ENCODE measurements at places on chromosomes 13 and 19.

- no peak for DNase-seq
Observed at GRCh38 chr19:6778386-6778785, 5.9 kb downstream of the VAV1 start.

GRCh38 chr19:51547397-51548212, 16.1 kb upstream of the SIGLEC6 start:
- DNase-seq: no peak

DNA sequence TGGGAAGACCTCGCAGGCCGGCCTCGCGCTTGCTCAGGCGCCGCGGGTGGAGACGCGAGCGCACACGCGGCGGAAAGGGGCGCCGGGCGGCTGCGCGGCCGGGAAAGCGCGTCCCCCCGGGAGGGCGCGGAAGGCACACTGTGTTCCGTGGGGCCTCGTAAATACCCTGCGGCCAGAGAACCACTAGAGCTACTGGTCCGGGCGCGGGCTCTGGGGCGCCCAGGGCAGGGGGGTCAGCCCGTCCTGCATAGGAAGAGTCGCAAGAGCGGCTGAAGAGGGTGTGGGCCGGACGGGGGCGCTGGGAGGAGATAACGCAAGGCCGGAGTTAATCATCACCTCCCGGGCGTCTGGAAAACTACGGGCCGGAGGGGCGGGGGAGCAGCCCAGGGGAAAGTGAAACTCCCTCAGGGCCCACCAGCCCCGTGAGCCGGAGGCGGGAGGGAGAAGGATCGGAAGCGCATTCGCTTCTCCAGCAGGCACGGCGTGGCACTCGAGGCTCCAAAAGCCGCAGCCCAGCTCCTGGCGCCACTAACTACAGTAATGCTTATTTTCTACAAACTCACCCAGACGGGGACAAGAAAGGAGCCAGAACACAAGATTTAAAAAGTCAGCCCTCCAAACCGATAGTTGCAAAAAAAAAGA, 1.1 kb upstream of the WBP4 start:
- peak; percentile 91 for DNase-seq

DNA sequence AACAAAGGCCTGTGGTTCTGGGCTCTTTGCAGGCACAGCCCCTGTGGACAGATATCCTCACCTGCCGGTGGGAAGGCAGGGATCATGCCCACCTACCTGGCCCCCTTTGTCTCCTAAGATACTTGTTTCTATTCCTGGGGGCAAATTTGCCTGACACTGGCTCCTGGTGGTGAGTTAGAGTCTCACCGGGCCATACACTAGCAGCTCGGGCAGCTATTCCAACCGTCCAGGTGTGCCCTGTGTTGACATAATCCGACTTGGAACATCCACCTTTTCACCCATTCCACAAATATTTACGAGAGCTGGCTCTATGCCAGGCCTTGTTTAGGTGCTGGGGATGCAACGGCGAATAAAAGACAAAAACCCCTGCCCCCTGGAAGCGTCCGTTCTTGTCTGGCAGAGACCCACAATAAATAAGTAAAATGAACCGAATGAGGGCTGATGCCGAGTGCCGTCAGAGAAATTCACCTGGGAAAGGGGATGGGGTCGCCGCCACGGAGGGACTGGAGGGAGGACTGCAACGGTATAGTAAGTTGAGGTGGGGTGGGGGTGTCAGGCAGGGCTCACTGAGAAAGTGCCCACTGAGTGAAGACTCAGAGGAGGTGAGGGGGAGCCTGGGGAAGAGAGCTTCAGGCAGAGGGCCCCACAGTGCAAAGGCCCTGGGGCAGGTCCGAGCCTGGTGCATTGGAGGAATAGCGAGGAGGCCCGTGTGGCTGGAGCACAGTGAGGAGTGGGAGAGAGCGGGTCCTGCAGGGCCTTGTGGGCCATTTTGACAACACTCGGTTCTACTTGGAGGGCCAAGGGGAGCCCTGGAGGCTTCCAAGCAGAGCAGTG, 43.2 kb upstream of the RANBP3 start:
- DNase-seq: no peak

DNA sequence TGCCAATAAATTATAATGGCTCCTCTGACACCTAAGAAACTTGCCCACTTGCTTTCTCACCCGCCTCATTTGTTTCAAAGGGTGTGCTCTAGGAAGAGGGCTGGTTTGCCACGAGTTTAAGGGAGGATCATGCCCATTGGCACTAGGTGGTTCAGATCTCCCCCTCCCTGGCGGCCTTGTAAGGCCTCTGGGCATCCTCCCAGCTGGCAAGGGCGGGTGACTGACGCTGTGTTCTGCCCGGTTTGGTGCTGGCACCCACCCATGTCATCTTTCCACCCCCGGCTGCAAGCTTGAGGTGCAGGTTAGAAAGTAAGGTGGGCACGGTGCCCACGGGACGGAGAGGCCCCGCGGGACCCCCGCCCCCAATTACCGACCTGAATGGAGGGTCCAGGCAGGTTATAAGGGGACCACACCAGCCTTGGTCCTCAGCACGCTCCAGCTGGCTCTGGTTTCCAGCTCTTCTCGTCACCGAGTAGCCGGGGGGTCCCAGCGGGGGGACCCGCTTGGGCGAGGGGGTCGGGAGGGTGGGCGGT, 90.4 kb downstream of the PTPRS start:
- DNase-seq: no peak

DNA sequence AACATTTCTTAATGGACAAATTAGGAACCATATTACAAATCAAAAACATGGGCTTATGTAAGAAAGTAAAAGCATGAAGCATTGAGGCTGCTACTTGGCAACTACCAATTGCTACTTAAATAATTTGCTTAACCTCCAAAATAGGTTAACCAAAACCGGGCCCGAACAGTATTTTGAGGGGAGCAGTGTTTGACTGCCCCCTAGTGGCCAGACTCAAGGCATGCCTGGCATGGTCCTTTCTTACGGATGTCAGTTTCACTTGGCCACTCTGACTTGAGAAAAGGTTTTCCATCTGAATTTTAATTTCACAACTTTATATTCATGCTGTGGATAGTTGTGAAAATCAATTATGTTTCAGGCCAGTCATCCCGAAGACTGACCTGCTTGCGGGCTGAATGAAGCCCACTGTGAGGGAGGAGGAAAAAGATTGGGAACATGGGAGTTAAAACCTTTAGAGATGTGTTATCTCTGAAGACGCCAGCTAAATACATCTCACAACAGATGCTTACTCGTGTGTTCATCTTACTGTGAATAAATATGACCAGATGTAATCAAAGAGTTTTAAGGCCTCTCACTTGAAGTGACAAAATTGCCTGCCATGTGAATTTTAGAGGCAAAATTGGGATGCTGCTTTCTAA, 2.9 kb downstream of the RXFP2 start:
- peak; percentile 83 for DNase-seq

- DNase-seq: no peak
Observed at GRCh38 chr13:22024381-22024994, 353.6 kb downstream of the FGF9 start.

GRCh38 chr19:38421856-38422255, 4.2 kb downstream of the RASGRP4 start:
- no peak for DNase-seq

DNA sequence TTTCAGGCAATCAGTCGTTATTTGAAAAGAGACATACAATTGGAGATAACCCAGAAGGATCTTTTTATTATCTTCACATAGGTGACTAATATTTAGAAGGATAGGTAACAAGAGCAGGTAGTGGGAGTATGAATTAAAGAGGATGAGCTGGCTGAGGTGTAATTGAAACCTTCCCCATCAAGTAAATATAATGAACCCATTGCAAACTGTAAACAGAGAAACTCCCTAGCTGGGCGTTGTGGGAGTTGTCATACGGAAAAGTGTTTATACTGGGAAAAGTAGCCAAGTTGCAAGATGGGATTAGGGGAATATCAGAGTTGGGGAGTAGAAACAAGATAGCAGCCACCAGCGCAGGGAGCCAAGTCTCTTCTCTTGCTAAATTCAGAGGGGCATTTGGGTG, 448.4 kb downstream of the COG6 start:
- no peak for DNase-seq

Data from muscle of back (tissue), 13 donors.